Dorsolateral prefrontal cortex (tissue), 122 donors: ENCODE measurements at places on chromosomes 6 and 20.
A peak's percentile ranks its signal among the peaks of the same experiment; 100 is the strongest.

DNA sequence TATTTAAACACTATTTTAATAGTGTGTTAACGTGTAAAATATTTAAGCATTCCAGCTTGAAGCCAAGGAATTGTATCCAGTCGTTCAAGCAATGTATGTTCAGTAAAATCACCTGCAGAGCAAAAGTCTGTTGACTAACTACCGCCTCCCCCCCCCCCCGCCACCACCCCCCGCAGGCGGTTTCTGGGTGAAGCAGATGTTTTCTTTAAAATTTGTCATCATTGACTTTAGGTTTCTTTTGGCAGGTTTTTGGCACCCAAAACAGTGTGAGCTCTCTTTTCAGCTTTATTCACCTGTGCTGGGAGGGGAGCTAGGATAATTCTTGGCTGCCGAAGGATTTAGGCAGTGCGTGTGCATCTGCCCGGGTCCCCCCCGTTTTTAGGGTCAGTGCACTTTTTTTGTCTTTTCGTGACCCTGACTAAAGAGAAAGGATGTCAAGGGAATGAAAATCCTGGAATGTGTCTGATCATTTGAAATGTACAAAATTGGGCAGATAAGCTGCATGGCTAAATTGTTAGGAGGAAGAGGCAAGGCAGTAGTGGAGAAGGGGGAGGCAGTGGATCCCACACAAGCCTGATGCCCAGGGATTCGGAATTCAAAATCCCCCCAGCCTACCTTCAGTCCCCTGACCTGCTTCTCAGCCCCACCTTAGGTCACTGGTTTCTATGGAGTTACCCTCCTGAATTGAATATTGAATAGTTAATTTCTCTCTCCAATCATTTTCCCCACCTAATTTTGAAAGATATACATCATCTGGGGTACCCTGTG is 1.1 kb downstream of the EDN1 start:
- no peak for DNase-seq

DNA sequence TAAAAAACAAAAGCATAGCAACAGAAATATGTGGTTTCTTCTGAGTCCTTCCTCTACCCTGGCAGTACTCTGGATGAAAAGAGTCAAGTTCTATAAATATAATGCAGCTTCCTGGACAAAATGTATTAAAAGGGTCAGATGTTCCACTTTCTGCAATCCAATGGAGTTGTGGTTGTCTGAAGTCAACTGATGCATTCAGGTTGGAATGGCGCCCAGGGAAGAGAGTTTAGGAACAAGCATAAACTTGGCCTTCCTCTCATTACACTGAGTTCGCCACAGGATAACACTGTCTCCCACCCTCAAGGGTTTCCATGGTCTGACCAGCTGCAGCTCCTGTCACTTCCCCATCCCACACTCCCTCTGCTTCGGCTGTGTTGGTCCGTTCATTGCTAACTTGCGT is 66.4 kb downstream of the PLEKHG1 start:
- DNase-seq: no peak

GRCh38 chr20:14453259-14453658 is 115.8 kb upstream of the FLRT3 start:
- DNase-seq: no peak

DNA sequence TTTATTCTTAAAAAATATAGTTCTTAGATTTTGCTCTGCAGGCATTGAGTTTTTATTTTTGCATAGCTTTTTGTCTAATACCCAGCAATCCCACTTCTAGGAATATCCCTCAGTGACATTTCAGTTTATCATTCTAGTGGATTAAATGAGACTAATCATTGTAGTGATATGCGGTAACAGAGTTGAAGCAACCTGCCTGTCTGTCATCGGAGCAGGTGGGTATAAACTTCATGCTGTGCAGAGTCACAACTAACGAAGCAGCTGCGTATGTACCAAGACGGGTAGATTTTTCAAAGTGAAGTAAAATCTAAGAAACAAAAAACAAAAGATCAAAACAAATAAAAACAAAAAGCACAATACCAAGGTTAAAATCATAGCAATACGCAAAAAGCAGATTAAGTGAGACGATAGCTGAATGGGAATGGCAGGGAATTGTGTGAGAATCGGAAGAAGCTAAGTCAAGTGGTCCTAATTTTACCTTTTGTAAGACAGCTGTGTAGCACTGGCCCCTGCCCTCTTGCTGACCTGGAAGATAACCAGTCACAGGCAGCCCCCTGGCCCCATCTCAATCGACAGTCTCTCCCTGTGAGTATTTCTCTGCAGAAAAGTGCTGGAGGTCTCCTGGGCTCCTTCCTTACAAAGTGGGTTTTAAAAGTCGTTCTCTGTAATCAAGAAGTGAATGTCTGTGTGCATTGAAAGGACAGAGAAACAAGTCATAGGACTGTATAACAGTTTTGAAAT is 169.2 kb downstream of the OR2B2 start:
- no peak for DNase-seq

DNA sequence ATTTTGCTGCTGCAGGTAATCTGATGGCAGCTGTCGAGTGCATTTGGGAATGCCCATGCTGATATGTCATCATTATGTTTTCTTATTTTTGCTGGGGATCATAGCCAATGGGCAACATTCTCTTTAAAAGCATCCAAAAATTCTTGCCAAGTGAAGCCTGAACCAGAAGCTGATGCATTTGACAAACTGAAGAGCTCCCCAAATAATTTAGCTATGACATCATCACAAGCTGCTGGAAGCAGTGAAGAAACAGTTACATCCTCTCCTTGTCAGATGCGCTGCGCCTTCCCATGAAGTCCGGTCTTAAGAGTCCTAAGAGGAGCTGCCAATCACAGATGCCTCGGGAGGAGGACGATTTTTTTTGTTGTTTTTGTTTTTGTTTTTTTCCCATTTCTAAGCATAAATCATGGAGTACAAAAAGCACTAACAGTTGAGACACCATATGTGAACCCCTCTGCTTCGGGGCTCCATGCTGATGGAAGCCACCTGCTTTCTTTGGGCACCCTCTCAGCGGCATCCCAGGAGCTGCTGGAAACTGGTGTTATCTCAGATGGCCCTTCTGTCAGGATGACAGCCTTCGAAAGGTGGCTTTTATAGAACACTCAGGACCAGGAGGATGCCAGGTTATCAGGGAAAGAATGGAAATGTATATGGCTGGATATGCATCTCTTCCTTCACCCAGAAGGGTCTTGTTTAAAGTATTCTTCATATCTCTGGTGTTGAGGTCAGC is 56.1 kb upstream of the FOXQ1 start:
- DNase-seq: no peak

DNA sequence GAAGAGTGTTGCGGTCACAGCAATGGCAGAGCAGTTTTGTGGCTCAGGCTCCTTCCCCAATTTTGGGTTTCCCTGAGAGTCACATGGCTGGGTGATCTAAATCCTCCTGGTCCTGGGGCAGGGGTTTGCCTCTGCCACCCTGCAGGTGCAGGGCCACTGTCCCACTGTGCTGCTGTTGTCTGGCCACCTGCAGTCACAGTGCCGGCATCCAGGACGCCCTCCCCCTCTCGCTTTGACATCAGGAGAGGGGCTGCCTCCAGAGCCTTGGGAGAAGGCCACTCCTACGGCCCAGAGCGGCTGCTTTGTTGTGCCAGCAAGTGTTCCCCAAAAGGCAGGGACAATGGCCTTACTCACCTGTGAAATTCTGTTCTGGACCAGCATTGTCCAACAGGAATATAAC is 449.0 kb downstream of the QKI start:
- no peak for DNase-seq

- DNase-seq: no peak
Observed at GRCh38 chr6:120352491-120352890, 981.8 kb downstream of the TBC1D32 start.

- no peak for DNase-seq
Observed at GRCh38 chr6:53919881-53920360, 125.1 kb downstream of the LRRC1 start.

- DNase-seq: no peak
Observed at GRCh38 chr20:35806075-35806474, 34.3 kb downstream of the PHF20 start.

DNA sequence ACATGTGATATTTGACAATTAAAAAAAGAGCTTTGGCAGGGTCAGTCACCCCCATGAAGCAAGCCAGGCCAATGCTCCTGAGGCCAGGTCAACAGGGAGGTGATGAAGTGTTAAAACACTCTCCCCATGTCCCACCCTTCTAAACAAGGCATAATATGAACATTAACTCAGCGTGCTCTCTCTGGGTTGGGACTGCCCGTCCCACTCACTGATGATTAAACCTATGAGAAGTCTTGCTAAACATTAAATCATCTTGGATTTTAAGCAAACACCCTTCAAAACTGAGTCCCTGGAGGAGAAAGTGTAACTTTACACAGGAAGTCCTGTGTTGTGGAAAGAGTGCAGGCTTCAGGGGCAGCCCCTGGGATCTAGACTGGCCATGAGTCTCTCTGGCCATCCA is 558.5 kb downstream of the CD83 start:
- no peak for DNase-seq

- peak; percentile 38 for DNase-seq
Observed at GRCh38 chr6:35317483-35318195, 20.0 kb downstream of the DEF6 start.

DNA sequence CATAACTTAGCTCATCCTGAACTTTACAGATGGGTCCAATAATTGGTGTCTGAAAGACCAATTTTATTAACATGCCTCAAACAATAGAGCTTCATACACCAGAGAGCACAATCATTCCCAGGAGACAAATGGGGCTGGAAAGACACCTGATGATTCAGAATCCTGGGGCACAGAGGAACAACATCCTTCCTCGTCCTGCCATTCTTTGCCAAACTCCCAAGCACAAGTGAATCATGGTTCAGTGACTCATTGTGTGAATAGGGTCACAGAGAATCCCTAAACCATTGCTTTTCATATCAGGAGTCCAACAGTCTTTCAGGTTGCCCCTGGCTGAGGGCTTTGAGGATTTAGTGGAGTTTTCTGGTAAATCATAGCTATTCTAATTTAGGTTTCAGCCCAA is 266.4 kb upstream of the BMP2 start:
- no peak for DNase-seq

GRCh38 chr6:135701426-135701825 is 150.1 kb upstream of the PDE7B start:
- DNase-seq: no peak

DNA sequence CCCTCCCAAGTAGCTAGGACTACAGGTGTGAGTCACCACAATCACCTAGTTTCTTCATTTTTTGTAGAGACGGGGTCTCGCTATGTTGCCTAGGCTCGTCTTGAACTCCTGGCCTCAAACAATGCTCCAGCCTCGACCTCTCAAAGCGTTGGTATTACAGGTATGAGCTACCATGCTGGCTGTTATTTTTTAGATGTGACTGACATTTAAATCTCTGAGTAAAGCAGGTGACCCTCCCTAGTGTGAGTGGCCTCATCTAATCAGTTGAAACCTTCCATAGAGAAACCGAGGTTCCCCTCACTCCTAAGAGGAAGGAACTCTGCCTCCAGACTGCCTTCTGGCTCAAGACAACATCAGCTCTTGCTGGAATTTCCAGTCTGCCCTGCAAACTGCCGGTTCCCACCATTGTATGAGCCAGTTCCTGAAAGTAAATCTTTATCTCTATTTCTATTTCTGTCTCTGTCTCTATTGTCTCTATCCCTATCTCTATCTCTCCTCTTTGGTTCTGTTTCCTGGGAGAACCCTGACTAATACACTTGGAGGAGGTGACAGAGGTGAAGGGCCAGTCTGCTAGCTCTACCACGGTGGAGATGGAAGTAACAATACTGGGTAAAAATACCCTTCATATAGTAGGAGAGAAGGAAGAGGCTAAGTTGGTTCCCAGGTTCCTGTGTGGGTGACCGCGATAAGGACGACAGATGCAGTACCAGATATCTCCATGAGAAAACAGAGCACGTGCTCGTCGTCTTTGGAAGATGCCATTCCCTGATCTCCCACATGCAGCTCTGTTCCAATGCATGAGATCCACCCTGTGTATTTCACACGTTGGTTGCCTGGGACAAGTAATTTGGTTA is 81.0 kb downstream of the MYB start:
- DNase-seq: no peak

- DNase-seq: no peak
Observed at GRCh38 chr6:17032590-17032987, 69.3 kb upstream of the STMND1 start.

DNA sequence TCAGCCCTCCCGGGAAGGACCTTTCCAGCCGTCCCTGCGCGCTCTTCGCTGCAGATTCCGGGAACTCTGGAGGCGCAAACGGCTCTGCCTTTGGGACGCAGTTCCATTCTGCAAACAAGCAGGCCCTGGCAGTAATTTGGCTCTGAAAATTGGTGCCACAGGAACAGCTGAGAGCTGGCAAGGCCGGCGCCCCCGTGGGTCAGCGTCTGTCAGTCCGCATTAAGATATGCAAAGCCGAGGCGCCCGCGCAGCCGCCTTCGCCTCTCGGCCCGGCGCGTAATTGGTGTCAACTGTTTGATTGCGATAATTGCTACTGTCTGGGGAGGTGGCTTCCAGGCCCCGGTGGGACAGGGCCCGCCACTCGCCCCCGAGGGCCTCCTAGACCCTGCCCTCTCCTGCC is 73.6 kb downstream of the NCR2 start:
- DNase-seq: no peak

DNA sequence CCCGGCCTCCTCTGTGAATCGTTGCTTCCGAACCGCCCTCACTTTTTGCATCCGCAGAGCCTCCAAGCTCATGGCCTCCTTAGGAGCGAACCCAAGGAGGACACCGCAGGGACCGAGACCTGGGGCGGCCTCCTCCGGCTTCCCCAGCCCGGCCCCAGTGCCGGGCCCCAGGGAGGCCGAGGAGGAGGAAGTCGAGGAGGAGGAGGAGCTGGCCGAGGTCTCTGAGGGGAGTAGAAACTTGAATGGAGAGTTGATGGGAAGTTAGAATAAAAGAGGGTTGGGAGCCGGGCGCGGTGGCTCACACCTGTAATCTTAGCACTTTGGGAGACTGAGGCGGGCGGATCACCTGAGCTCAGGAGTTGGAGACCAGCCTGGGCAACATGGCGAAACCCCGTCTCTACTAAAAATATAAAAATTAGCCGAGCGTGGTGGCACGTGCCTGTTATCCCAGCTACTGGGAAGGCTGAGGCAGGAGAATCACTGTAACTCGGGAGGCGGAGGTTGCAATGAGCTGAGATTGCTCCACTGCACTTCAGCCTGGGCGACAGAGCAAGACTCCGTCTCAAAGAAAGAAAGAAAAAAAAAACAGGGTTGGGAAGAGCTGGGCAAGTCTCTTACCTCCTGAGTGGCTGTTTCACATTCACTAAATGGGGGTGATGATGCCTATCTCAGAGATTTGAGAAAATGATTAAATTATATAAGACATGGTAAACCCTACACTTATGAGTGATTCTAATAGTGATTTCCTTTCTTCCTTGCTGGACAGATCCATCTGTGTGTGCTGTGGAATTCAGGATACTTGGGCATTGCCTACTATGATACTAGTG is 805 bp downstream of the MSH5 start:
- no peak for DNase-seq

- DNase-seq: no peak
Observed at GRCh38 chr6:30359276-30359675, 14.3 kb downstream of the RPP21 start.

- no peak for DNase-seq
Observed at GRCh38 chr20:24502661-24503060, 33.2 kb downstream of the SYNDIG1 start.

GRCh38 chr6:30100585-30101443 is 12.1 kb downstream of the TRIM31 start:
- DNase-seq: no peak

DNA sequence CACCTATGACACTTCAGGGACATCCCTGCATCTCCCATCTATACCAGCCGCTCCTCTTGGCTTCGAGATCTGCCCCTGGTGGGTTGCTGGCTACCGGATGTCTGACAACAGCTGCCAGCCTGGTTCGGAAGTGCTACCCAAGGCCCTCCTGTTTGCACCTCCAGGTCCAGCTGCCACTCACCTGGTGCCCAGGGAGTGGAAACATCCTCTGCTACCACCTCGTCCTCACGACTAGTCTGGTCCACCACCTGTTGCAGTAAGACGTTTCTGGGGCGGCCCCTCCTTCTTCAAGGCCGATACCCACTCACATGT is 8.3 kb upstream of the PCMTD2 start:
- peak; percentile 14 for DNase-seq
